ENCODE measurements at places on chromosomes 7 and 10.

- DNase-seq, result no peak
Measured at GRCh38 chr10:47443145-47443544, 40.8 kb downstream of the ANXA8 start.

DNA sequence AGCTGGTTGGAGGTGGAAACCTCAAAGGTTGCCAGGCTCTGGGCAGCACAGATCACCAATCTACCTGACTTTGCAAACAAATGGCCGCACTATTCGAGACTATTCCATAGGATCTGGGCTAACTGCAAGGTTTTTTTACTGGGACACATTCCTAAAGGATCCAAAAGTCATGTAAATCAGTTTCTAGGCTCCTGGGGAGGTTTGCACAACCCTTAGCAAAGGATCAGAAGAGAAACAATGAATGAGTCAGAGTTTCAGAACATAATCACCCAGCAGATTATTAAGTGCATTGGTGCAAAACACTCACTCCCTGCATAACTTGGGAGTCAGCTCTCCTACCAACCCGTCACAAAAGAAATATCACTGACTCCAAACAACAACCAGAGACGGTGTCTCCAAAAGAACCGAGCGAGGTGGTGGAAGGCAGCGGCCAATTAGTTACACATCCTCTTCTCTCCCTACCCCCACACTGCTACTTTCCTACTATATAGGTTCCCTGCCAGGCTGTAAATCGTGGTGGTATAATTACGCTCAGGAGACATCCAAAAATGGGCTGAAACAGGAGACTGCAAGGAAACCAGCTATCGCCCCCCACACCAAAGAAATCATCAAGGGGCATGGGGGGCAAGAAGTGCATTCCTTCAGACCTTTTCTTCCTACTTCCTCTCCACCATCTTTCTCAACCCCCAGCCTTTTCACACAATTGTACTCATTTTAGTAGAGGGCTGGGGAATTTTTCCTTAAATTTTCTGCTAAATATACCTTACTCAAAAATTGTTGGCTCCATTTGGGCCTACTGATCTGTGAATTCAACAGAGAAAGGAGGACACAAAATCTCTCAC lies 3.2 kb downstream of the UBE2H start:
- no peak for DNase-seq

GRCh38 chr7:118259115-118259514 lies 34.6 kb downstream of the ANKRD7 start:
- DNase-seq, result no peak

GRCh38 chr7:33287738-33288137 lies 158.4 kb downstream of the BBS9 start:
- no peak for DNase-seq

GRCh38 chr10:11373717-11374171 lies 237.7 kb downstream of the USP6NL start:
- DNase-seq, result no peak

- no peak for DNase-seq
Measured at GRCh38 chr7:133723044-133723443, 404.1 kb upstream of the LRGUK start.

- DNase-seq, result no peak
Measured at GRCh38 chr7:107313355-107313754, 144.6 kb downstream of the HBP1 start.

- DNase-seq, result peak; percentile 24
Measured at GRCh38 chr10:98420786-98421185, 5.8 kb upstream of the PYROXD2 start.

GRCh38 chr10:2464483-2464882 lies 602.9 kb upstream of the PFKP start:
- no peak for DNase-seq

GRCh38 chr10:5895804-5896203 lies 5.8 kb downstream of the FBH1 start:
- no peak for DNase-seq

GRCh38 chr7:134630893-134631292 lies 15.8 kb upstream of the BPGM start:
- no peak for DNase-seq

DNA sequence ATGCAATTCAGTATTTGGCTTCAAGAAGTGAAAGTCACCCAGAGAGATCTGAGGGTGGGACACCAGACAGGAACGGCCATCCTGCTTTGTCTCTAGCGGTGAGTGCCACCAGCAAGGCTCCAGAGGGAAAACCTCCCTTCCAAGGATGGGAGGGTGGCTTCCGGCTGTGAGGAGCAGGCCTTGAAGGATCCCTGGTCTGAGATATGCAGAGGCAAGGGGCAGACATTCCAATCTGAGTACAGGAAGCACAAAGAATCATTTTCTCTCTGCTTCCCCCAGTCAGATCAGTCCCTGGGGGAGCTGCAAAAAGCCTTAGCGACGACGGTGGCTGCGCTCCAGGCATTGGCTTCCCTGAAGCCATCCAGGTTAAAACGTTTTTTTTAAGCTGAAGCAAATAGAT lies 167.4 kb downstream of the TEX36 start:
- no peak for DNase-seq

GRCh38 chr10:49355221-49355620 lies 40.7 kb downstream of the DRGX start:
- DNase-seq, result no peak

DNA sequence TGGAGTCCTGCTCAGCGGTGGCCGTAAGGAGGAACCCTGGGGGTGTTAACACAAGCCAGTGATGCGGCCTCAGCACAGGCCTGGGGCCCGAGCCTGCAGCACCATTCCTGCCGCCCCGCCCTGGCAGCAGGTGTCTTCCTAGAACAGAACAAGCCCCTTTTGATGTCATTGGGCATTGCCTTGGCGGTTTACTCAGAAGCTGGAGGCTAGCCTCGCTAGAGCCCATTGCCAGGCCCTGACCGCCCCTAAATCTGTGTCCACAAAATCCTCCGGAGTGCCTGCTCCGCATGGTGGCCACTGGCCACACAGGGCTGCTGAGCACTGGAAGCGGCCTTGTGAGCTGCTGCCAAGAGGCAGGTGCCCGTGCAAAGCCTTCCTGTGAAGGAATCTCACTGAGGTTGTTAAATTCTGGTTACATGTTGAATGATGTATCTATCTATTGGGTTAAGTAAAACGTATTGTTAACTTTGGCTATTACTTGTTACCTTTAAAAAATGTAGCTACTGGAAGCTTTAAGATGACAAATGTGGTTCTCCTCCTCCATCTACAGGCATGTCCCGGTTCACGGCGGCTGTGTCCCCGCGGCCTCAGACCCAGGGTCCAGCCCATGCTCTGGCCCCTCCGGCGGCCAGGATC lies 1.2 kb upstream of the INPP5A start:
- peak; percentile 75 for DNase-seq

GRCh38 chr10:74852381-74852780 lies 26.0 kb downstream of the KAT6B start:
- no peak for DNase-seq

DNA sequence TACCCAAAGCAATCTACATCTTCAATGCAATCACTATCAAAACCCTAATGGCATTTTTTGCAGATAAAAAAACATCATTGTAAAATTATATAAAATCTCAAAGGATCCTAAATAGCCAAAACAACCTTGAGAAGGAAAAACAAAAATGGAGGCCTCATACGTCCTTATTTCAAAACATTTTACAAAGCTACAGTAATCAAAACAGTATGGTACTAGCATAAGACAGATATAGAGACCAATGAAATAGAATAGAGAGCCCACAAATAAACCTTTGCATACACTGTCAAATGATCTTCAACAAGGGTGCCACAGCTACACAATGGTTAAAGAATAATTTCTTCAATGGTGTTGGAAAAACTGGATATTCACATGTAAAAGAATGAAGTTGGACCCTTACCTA lies 34.5 kb downstream of the PDLIM1 start:
- no peak for DNase-seq

- DNase-seq, result no peak
Measured at GRCh38 chr10:47222461-47222860, 77.5 kb upstream of the GDF10 start.

DNA sequence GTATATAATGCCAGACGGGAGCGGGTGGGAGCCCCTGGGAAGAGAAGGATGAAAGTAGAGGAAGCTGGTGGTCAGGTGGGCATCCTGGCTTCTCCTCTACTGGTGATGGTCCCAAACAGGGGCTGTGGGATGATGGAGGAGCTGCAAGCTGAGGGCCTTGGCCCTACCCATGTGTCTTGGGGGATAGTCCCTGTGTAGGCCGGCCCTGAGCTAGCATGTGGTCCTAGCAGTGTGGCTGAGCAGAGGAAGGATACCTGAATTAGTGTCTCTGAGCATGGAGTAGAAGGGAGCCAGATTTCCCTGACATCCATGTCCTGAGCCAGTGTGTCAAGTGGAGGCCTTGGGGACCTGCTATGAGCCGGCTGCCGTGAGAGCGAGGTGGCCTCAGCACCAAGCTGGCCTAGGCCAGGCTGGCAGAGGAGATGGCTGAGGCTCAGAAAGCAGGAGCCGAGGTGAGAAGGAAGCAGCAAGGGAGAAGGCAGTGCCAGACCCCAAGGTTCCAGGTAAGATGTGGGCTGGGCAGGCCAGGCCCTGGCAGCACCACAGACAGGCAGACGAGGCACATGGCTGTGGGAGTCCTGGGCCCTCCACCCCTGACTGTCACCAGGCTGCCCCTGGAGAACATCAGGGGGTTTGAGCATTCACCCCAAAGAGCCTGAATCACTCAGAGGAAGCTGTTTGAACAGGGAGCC lies 150.2 kb downstream of the ABCA13 start:
- no peak for DNase-seq

GRCh38 chr7:141880960-141881359 lies 35.2 kb upstream of the OR9A4 start:
- DNase-seq, result no peak

- DNase-seq, result no peak
Measured at GRCh38 chr7:117248829-117249228, 74.0 kb downstream of the WNT2 start.

DNA sequence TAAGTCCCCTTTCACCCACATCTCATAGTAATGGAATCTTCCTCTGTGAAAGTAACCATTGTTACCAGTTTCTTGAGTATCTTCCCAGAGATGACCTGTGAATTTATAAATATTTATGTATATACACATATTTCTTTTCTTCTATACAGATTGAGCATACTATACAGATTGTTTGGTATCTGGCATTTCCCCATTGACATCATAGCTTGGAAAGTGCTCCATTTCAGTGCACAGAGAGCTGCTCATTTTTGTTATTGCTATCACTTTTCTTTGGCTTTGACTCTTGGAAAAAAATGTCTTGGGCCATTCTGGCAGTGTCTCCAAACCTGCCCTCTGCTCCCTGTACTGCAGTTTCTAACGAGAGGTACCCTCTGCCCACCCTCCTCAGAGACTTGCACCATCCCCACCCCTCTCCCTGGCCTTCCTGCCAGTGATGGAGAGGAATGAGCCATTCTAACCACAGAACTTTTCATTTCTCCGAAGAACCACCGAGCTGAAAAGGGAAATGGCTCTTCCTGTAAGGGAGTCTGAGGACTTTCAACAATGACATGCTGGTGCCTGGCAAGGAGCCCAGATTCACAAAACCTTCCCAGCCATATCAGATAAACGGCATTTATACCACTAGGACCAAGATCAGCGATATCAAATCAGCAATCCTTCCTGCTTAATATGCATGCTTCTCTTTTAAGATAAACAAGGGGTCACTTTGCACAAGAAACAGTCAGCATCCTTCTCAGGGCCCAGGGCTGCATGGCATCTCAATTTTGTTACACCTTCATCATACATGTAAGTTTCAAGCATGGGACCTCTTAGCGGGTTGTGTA lies 19.7 kb upstream of the CCSER2 start:
- no peak for DNase-seq

GRCh38 chr10:91198781-91199180 lies 21.7 kb upstream of the PCGF5 start:
- no peak for DNase-seq

DNA sequence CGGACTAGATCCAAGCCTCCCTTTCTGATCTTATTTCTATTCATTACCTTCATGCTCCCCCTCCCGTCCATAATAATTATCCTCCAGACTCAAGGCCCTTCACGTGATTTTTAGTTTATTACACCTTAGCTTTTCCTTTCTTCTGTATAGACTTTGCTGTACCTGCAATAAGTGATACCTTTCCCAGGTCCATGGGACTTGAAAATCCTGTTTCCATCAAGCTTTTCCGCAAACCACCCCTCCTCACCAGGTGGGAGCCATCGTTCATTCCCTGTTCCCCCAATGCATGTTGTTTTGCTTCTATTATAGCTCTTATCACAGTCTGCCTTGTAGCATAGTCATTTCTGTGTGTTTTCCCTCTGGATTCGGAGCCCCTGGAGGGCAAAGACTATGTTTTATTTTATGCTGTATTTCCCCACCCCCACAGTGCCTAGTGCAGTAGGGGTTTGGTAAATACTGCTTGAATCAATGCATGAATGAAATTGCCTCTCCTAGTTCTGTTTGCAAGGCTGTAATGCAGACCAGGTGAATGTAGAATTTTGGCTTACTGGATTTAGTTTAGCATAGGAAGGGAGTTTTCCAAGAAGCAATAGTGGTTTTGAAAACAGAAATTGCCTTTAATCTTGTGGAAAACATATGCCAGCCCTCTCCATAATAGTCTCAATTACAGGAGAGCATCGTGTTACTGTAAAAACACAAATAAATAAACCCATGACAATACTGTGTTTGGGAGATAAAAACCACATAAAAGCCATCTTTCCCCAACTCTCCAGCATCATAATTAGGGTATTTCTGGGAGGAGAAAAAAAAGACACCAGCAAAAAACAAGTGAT lies 213.4 kb downstream of the AUTS2 start:
- no peak for DNase-seq

- DNase-seq, result no peak
Measured at GRCh38 chr7:157372300-157373232, 35.8 kb downstream of the DNAJB6 start.

DNA sequence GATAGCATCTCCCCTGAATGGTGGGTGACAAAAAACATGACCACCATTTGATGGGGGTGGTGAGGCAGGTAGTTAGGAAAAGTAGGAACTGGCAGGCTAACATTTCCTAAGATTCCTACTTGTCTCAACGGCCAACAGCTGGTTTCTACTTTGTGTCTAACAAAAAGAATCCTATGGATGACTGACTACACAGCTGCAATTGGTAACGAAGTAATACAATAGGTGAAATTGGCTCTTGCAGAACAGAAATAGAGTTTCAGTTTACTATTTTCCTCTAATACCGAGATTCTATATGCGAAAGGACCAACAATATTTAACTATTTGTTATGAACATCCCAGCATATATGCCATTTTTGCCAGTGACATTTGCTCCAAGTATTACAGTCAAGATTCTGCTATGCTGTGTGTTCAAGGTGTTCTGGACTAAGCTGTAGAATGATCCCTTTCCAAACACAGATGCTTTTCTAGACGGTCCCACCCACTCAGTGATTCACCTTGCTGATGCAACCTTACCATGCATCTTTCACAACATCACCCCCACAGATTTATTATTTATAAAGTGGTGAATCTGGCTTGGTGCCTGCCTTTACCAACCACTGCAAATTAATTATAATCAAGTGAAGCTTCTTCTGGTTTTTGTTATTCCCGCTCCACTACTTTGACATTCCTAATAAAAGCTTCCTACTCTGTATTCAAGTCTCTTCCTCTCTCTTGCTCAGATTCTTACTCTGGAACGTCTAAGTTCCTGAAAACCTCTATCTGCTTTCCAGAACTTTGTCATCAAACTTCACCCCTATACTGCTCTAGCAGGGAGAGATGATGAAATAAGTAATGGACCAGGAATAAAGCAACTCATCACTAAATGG lies 16.8 kb downstream of the BBIP1 start:
- no peak for DNase-seq

GRCh38 chr7:124701955-124702354 lies 63.6 kb downstream of the GPR37 start:
- DNase-seq, result no peak
